ENCODE measurements at places on chromosomes 6 and 20.
A peak's percentile ranks its signal among the peaks of the same experiment; 100 is the strongest.

DNA sequence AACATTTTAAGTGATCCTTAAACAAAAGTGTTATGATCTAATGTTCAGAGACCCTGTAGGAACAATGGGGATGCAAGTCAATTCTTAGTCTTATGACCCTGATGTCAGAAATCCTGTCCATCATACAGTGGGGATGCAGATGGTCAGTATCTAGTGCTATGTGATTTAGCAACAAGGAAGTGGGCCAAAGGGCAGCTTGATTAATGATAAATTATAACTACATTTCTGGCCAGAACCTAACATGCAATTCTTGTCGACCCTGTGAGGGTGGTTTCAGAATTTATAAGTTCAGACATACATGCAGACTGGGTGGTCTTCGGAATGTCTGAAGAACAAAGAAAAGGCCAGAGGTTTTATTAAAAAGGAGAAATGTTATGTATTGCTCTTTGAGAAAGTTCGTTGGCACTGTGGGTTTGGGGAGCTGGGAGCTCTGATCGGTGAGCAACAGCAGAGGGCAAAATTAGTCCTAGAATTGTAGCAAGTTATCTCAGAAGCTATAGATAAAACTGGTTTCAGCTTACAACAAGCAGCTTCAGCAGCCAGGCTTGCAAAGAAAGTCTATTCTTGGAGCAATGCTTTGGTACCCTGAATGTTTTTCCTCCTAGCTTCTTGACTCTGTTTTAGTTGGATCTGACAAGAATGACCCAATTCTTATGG lies 50.8 kb downstream of the RPF2 start:
- peak; percentile 13 for DNase-seq

- no peak for DNase-seq
Observed at GRCh38 chr6:120096696-120097260, 747.2 kb upstream of the MAN1A1 start.

DNA sequence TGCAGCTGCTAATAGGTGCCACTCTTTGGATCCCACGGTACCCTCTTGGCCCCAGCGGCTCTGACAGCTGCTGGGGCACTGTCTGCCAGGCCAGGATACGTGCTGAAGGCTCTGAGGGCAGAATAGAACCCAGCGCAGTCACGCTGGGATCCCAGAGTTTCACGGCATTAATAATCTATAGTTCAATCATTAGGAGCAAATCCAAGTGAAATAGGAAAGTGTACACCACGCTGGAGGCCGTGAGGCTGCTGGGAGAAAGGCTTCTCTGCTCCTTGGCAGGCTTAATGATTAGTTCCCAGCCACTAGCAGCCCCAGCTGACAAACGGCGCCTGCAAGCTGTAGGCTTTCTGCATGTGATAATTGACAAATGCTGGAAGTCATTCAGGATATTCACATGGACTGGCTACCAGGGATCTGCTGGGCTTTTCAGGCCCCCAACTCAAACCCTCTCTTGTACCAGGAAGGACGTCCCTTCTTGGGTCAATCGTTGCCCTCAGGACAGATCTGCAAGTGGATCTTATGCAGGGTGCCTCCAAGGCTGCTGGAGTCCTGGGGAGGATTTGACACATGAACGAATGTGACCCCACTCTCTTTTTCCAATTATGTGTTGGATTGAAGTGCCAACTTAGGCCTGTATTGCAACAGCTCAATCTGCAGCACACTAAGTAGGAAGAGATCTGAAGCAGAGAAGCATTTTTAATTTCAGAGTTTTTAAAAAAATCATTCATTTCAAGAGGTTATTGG lies 50.1 kb upstream of the INSM1 start:
- DNase-seq = no peak

DNA sequence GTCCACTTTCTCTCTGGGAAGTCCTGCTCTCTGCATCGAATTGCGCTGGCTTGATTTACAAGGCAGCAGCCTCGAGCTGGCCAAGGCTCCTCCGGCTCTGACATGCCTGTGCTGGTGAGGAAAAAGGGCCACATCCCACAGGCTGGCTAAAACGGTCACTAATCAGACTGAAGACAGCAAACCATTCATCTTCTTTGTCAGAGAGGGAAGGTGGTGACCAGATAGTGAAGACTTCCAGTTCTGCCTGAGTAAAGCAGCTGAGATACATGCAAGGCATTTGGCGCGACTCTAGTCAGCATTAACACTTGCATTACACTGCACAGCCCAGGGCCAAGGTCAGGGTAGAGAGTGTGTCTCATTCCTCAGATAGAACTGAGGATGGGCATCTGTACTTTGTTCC lies 203.2 kb upstream of the MAP3K7 start:
- no peak for DNase-seq

DNA sequence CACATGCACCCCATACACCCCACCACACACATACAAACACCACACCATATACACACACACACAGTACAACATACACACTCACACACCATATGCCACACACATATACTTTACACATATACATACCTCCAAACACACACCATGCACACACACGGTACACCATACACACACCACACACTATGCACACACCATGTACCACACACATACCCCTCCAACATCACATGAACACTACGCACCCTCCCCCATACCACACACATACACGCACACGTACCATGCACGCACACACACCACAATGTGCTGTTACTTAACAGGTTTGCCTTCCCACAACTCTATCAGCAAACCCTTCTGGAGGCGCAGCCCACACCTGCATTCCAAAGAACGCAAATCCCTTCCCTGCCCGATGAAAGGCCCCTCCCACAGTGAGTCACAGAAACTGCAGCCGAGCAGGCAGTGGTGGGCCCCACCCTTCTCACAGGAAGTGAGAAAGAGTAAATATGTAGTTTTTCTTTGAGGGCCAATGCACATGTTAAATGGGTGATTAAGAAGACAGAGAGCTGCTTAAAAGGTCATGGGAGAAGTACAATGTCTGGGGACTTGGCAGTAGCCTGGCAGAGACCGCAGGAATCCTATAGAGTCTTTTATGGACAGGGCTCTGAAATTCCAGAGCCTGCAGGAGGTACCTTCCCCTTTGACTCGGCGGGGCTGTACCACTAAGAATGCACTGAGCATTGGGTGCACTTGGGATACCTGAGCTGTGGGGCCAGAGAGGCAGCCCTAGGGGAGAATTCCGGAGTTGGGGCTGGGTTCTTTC lies 34.1 kb upstream of the EZR start:
- DNase-seq = peak; percentile 95

DNA sequence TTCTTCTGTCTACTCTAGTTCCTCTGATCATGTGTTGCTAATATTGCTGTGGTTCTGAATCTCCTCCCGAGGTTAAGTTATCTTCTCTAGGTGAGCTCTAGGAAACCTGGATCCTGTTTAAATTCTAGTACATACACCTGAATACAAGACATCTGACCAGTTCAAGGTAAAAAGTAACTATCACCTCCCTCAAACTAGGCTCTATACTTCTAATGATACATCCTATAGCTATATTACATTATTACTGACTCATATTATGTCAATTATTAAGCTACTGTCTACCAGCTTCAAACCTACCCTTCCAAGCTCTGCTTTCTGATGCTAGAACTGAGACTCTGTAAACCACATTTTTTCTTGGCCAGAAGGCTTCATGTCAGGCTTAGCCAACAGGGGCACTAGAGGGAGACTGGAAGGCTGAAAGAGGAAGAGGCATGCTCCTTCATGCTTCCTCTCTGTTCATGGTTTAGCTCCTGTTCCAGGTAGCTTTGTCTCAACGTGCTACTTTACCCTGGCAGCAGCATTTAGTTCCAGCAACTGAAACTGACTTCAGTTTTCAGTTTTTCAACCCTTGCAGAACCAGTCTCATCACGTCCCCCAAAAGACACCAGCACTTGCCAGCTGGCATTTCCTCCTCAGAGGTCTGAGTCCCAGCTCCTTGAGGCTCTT lies 148.4 kb upstream of the TOP1 start:
- DNase-seq = no peak

DNA sequence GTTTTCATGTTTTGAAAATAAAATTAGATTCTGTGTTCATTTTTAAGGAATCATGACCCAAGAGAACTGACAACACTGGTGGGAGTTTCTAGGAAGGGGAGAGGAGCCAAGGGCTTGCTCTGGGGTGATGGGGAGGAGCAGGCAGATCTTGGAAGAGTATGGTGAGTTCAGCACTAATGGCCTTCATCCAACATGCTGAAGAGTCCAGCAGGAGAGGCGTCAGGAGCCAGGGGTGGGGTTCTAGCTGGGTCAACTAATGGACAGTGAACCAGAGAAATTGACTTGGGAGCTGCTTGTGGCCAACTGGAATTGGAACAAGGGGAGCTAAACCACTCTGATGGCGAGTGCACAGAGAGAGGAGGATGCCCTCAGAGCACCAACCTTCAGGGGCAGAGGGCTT lies 107.1 kb downstream of the MRPL14 start:
- DNase-seq = no peak

GRCh38 chr6:38612143-38612965 lies 27.4 kb downstream of the BTBD9 start:
- peak; percentile 52 for DNase-seq

DNA sequence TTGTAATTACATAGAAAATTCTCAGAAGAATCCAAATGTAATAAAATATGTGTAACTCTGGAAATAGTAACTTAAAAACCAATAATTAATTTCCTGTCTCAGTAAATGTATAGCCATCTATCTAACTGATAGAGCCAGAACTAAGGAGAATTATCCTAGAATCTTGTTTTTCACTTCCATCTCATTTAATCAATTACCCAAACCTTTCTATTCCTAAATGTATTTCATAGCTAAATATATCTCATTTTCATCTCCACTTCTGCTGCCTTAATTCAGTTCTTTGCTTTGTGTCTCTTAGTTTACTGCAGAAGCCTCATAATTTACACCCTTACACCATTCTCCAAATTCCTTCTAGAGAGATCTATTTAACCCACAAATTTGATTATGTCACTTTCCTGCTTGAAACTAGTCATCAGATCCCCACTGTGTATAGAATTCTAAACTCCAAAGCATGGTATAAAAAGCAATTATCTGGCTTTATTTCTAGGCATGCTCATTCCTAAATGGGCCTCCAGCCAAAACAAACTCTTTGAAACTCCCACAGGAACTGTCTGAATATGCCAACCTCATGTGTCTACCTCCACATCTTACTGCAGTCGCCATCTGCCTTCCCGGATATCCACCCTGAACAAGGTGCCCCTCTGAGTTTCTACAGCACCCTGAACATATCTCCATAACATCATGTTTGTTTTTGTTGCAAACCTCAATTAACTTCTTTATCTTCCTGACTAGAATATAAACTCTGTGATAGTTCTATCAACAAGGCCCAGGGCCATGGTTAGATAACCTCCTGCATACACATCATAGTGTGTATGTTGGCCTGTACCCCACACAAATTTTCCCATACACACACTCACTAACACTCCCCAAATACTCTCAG lies 70.5 kb upstream of the ADTRP start:
- peak; percentile 49 for DNase-seq

DNA sequence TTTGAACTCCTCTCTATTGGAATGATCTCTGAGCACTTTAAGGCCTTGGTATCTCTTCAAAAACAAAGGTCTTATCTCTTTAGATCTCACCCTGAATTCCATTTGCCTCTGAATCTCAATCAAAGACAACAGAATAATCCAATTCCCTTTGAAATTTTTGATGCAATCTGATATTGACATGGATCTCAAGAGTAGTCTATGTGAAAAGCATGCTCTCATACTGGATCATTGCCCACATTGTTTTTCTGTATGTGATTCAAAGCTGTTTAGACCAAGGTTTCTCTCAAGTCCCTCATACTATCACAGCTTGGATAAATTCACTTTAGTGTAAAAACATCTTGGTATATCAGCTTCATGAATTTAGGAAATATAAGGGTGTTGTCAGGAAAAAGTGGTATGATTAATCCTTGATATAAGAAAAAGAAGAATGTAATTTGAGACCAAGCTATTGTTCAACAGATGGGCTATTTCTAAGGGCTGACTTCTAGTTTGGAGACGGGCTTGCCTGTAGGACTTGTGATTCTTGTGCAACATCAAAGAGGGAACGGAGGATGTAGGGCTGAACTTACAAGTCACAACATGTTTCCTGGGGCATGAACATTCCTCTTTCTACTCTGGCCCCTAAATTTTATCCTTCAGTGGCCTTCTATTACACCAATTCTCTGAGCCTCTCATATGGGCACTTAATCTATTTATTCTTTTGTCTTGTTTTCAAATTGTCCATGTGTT lies 77.9 kb upstream of the CITED2 start:
- DNase-seq = peak; percentile 93

Data from iris pigment epithelial cell (primary cell).